Activated T-helper 2 cell treated with anti-CD3 and anti-CD28 coated beads, Interferon-gamma antibody, Interleukin-2, Interleukin-4, amounts not matched to agents 10 μg/mL and 5 μg/mL and 100 μg/mL, durations not matched to agents 14 hours and 24 hours and 36 hours (primary cell): ENCODE measurements at places on chromosomes 7 and 10.

DNA sequence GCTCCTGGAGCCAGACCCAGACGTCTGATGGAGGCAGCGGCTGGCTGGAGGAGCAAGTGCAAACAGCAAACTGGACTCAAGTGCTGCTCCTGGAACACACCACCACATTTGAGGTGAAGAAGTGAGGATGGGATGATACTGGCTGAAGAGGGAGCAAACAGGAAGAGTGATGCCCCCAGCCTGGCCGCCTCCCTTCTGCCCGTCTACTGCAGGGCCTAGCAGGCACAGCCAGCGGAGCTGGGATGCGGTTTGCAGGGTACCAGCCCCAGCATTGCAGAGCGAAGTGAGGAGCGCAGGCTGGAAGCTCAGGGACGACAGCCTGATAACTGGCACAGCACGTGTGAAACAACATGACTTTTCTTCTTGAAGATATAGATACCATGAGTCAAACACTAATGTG lies 111.8 kb upstream of the ZNF32 start:
- no peak for DNase-seq

DNA sequence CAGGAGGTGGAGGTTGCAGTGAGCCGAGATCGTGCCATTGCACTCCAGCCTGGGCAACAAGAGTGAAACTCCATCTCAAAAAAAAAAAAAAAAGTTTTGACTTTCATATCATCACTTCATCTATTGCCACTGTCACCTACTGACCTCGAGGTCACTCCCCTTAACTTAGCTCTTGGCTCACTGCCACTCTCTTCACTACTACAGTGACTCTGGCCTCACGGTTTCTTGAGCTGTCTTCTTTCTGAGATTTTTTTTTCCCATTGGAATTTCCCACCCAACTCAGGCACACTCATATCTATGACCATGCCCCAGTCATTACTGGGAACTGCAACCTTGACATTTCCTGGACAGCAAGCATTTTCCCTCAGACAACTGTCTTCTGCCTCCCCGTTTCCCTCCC lies 42.6 kb upstream of the C7orf33 start:
- no peak for DNase-seq

DNA sequence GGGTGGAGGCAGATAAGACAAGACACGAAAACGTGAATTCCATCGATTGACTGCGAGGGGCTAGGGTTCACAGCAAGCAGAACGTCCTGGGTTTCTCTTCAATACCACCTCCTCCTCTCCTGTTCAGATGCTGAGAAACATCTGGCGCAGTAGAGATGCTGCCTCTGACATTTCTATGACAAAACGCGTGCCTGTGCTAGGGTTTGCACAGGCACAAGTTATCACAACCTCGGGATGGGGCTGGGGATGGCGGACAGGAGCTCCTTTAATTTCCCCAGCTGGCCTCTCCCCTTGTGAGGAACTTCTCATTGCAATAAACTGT lies 99.8 kb upstream of the SVIL start:
- DNase-seq, result no peak

GRCh38 chr7:104862719-104863118 lies 151.3 kb upstream of the KMT2E start:
- no peak for DNase-seq

GRCh38 chr7:53272081-53272480 lies 236.6 kb downstream of the POM121L12 start:
- DNase-seq, result no peak

DNA sequence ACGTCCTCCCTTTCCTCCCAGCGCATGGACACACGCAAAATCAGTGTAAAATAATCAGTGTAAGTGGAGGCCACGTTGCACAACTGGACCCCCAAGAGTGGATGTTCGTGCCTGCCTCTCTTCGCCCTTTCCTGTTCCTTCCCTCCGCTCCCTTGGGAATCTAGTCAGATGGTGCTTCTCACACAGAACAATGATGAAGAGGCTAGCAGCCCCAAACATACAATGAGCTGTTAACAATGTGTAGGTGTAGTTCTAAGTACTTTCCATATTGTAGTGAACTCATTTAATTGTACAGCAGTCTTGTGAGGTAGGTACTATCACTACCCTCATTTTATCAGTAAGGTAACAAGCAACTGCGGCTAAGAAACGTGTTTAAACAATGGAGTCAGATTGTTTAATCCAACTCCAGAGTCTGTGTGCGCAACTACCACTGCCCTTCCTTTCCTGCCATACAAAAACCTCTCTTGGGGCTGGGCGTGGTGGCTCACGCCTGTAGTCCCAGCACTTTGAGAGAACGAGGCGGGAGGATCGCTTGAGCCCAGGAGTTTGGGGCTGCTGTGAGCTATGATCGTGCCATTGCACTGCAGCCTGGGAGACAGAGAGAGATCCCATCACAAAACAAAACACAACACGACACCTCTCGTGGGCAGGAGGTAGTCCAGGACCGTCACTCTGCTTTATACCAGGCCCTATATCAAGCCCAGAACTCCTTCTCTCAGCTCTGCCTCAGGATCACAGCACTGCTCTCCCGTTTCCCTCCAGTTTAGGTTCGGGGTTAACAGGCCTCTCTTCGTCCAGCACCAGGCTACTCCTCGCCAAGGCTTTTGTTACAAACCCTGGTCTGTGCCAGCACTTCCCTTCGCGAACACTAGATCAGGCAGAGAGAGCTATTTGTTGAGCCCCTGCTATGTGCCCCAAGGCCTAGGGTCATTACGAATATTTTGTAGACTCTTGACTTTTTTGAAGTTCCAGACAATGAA lies 1.1 kb downstream of the FKBP9 start:
- DNase-seq, result no peak

DNA sequence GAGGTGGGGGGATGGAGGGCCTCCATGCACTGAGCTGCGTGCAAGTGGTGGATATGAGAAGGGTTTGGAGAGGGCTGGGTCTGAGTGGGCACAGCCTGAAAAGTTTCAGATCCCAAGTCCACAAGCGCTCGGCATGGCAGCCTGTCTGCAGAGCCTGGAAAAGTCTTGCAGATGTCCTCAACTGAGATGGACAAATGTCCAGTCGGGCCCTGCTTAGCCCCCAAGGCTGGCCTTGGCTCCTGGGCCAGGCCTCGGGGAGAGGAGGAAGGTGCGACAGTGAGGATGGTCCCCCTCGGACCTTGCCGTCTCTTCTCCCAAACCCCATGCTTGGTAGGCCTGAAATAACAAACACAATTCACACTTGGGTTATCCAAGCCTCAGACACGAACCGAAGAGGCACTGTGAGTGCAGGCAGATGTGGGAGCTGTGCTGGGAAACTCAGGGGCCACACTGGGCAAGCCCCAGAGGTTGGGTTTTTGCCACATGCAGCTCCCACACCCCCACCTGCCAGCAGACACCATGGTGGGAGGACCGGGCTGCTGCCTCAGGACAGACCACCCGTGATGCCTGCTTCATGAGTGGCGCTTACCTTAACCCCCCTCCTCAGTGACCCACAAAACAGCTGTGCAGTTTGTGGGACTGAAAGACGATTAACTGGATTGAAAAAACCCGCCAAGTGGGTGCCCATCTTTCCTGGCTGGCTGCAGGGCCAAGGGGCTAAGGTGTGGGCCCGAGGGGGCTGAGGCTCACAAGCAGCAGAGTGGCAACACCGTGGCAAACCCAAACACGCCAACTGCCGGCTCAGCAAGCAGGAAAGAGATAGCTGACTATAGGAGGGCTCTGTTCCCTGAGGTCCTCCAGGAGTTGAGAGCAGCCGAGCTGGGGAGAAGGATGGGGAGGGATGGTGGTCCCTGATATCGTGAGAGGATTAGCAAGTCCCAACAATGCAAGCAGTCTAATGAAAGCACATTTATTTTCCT lies 156.8 kb downstream of the RNF216 start:
- no peak for DNase-seq

GRCh38 chr10:22222236-22223190 lies 4.7 kb upstream of the EBLN1 start:
- DNase-seq, result no peak

- peak; percentile 13 for DNase-seq
These were observed 87.1 kb downstream of the SLC16A9 start for GRCh38 chr10:59622320-59623132.

DNA sequence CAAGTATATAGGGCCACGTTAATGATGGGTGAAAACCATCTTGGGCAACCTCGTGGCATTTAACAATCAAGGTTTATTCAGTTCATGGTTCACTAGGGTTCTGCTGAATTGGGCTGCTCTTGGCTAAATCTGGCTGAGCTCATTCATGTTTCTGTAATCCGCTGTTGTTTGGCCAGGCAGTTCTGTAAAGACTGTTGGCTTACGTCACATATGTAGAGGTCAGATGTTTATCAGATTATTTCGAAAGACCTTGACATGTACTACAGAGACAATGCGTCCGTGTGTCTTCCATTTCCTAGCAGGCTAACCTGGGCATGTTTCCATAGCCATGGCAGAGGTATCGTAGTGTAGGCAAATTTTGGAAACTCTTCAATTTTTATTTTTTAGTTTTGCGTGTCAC lies 190.0 kb upstream of the ZWINT start:
- no peak for DNase-seq

- DNase-seq, result no peak
These were observed 27.3 kb upstream of the PLXDC2 start for GRCh38 chr10:19788902-19789301.
